ENCODE measurements at places on chromosomes 2 and 18.

GRCh38 chr18:24875777-24876176, 415.3 kb downstream of the HRH4 start:
- no peak for DNase-seq

GRCh38 chr18:55833543-55833942, 245.6 kb upstream of the TCF4 start:
- no peak for DNase-seq

GRCh38 chr2:103161456-103162289, 399.8 kb downstream of the TMEM182 start:
- DNase-seq, result peak; percentile 46

GRCh38 chr2:165402162-165402561, 67.3 kb upstream of the CSRNP3 start:
- no peak for DNase-seq

- DNase-seq, result no peak
Measured at GRCh38 chr2:237490009-237490711, 3.1 kb downstream of the MLPH start.

DNA sequence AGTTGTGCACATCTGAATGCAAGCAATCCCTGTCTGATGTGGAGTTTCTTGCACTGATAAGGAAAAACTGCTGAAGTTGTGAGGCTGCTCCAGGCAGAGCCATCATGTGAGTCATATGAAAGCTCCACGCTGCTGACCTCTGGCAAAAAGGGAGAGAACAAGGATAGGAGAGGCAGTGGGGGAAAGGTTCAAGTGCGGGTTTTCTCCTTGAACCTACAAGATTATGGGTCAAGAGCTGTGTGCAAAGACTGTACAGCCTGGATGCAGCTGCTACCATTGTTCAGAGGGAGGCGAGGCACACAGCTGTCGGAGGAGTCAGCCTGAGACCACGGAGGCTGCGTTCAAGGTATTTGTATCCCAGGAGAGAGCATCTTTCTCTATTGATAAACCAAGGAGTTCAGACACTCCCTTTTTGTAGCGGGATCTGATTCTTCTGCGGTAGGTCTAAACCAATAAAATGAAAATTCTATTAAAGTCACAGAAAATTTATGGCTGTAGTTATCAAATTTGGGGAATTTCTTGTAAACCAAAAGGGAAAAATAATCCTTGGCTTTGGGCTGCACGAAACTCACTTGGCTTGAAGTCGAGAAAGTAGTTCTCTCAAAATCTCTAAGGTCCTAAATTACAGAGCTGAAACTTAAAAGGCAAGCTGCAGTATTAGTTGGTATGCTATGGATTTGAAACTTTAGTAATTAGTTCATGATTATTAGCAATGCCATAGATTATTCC, at the start of gene CDK15:
TSS of gene CDK15 (plus strand) at position 96 of the 729 bp plus-strand sequence. CDS start at position 224, 128 bp downstream.
- no peak for DNase-seq

- DNase-seq, result peak; percentile 24
Measured at GRCh38 chr2:2505604-2506003, 174.5 kb upstream of the MYT1L start.

DNA sequence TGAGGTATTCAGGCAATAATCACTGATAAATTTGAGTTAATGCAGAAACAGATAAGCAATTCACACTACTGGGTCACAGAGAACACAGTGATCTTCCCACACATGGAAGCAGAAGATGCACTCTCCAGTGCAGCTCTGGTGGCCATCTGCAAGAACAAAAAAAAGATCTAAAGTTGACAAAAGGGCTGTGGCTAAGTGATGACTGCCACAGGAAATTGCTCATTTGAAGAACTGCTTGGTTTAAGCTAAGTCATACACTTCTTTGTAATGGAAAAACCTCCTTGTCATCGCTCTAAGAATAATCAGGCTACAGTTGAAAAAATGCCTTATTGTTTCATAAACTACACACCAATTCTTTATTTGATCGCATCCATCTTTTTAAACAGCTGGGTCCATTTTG, 115.1 kb downstream of the DTNB start:
- DNase-seq, result no peak

- no peak for DNase-seq
Measured at GRCh38 chr2:195477996-195478382, 179.0 kb upstream of the SLC39A10 start.

DNA sequence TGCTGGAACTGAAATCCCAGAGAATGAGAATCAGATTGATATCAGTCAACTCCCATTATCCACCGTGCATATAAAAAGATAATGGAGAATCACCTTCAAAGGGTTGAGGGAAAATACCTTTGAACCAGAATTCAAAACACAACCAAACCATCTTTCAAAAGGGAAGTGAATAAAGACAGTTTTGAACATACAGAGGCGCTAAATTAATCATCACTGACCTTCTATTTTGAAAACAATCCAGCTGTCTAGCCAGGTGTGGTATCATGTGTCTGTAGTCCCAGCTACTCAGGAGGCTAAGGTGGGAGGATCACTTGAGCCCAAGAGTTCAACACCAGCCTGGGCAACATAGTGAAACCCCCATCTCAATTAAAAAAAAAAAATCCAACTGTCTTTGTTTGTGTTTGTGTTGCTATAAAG, 63.6 kb downstream of the TRABD2A start:
- DNase-seq, result no peak

GRCh38 chr2:237726401-237726830, 72.2 kb upstream of the RBM44 start:
- peak; percentile 93 for DNase-seq

GRCh38 chr2:140286377-140286776, 1506.2 kb upstream of the NXPH2 start:
- no peak for DNase-seq

GRCh38 chr2:99725820-99726219, 236.0 kb upstream of the REV1 start:
- DNase-seq, result no peak

DNA sequence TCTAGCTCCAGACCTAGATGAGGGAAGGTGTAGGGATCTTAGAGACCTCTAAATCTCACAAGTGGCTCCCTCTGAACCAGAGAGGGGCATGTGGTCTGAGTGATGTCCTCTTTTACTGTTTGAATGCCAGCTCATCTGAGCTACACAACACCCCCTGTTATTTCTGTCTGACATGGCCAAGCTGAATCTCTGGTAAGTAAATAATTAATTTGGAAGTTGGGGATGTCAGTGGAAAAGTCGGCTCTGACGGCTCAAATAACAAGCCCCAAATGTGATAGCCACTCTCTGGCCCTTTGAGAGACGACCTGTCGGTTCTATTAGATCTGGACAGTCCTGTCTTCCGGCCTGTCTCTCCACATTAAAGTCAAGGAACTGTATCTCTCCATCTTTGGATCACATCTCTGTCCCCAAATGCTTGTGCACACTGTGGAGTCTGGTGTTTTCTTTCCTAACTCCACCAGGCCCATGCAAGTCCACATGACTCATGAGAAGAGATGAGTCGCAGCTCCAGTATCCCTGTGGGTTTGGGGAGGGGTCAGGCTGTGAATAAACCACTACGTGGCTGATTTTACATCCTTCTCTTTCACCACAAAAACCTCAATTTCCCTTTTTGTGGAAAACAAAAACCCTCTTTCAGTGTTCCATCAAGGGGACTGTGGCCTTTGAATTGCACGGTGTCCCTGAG, 52.5 kb downstream of the SETBP1 start:
- no peak for DNase-seq

GRCh38 chr18:48543228-48543627, 4.4 kb downstream of the CTIF start:
- DNase-seq, result no peak

All from SHP77 (cell line).